CD4-positive, alpha-beta T cell (primary cell): ENCODE measurements at places on chromosomes 5 and 9.

DNA sequence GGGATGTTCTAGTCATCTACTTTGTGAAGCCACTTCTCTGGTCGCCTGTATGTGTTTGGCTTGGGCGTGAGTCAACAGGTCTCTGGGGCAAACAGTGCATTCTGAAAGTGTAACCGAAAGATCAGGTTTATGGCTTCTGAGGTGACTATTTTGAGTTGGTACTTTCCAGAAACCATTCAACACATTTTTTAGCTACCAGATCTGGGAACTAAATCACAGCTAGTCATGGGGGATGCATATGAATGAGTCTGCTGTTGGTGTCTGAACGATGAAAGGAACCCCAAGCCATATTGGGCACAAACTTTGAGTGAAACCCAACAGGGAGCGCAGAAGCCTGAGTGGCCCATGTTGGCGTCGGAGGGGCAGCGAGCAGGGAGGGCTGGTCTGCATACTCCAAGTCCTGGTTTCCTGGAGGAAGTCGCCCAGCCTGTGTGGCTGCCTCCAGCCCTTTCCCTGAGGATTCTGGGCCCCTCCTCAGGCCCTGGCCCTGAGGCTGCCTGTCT, 35.3 kb downstream of the UBE2QL1 start:
- no peak for DNase-seq

DNA sequence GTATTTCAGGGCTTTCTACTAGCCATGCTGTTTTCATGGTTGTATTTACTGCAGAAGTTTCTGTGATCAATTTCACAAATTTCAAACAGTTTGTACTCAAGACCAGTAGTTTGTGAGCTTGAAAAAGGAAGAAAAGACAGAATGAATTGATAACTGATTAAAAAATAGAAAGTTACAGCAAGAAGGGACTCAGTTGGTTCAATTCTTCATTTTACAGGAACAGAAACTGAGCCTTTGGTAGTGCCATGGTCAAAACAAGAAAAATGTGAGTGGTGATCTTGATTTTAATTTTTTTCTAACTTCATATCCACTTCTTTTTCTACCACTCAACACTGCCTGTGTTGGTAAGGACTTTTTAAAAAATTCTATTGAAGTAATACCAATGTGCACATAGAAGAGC, 206.6 kb upstream of the NREP start:
- DNase-seq = no peak

DNA sequence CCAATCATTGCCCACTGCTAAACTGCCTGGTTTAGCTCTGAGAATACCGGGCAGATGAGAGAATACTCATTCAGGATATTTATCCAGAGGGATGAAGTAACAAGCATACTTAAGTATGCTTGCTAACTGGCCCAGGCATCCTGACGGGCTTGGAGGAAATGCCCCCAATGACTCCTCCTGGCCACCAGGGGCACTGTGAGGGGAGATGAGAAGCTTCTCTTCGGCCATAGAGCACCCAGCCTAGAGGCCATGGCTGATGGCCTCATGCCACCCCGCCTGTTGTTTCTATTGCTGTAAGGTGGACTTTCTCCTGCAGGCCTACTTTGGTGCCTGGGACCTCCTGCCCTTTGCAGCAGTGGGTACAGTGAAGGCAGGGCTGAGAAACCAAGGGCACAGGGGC, 134.5 kb upstream of the FSTL4 start:
- peak; percentile 15 for DNase-seq

GRCh38 chr9:135369412-135369990, 110.1 kb upstream of the PPP1R26 start:
- no peak for DNase-seq

DNA sequence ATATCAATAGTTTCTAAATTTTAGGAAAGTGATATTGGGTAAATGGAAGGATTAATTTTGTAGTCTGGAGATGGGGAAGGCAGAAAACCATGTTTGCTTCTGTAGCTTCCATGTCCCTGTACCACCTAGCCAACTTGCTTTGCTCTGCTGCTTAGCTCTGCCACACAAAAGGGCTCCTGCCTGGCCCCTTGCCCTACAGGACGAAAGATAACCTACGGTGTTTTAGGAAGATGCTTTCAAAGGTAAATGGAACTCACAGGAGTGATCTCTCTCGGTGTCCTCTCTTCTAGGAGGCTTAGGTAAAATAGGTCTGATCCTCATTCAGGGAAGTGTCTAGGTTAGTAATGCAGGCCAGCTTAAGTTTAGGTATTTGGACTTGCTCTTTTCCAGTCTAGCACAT, 37.8 kb upstream of the DMXL1 start:
- DNase-seq = no peak

DNA sequence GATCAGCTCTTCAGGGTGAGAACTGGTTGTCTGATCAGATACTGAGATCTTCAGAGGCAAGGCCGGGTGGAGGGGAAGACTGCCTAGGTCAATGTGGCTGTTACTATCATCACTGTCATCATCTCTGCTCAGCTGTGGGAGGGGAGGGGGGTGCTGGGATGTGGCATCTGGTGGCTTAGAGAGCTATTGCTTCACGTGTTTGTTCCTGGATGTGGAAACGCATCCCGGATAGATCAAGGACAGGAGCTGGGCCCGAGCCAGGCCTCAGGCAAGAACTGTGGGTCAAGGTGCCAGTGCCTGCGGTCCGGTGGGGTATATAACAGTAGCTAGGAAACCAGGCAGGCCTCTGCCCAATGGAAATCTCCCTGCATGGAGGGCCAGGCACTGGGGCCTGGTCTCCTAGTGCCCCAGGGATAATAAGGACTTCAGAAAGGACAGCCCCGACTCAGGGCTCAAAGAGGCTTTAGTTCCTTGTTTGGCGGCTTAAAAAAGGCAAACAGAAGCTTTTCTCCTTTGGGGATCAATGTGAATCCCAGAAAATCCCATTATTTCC, 30.3 kb upstream of the TIFAB start:
- DNase-seq = no peak

DNA sequence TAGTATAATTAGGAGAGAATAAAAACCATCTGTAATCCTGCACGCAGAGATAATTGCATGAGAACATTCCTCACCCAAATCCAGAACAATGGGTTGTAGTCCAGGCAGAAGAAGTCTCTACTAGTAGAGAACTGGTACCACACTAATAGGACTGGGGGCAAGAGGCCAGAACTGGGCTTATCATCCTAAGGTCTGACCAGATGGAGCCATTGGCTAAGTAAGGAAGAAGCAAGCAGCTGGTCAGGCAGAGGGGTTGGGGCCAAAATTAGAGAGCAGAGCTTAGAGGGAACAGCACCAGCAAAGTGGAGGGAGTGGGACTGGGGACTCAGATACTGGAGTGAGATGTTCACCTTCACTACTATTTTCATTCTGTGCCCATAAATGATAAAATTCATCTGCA, 35.4 kb upstream of the MAP1B start:
- no peak for DNase-seq

DNA sequence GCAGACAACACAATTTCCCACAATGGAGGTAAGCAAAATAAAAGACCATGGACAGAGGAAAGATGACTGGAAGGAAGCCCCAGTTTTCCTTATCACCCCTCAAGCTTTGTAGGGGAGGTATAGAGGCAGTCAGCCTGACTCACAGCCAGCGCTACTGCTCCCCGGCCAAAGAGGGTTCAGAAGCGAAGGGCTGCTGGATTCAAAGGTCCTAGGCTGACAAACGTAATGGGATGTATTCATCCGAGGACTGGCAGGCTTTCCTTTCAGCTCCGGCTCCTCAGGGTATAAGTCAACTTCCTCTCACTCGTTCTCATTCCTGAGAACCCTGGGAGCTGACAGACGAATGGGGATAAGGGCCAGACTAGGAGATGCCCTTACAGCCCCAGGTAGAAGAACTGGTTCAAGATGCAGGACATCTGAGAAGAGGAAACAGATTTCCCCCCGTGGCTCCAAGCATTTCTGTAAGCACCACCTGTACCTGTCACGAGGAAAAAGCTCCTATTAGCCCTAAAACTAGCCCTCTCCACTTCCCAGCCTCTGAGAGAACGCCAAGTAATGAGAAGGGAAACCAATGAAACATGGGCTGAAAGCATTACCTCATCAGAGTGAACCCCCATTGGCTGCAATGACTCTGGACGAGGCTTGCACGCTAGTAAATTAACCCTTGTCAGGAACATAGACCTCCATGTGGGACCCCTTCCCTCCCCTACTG, 22.1 kb upstream of the FAM13B start:
- no peak for DNase-seq

- no peak for DNase-seq
Measured at GRCh38 chr9:121756474-121757280, 105.2 kb downstream of the DAB2IP start.

- no peak for DNase-seq
Measured at GRCh38 chr9:126058011-126058531, 268.6 kb upstream of the MVB12B start.

DNA sequence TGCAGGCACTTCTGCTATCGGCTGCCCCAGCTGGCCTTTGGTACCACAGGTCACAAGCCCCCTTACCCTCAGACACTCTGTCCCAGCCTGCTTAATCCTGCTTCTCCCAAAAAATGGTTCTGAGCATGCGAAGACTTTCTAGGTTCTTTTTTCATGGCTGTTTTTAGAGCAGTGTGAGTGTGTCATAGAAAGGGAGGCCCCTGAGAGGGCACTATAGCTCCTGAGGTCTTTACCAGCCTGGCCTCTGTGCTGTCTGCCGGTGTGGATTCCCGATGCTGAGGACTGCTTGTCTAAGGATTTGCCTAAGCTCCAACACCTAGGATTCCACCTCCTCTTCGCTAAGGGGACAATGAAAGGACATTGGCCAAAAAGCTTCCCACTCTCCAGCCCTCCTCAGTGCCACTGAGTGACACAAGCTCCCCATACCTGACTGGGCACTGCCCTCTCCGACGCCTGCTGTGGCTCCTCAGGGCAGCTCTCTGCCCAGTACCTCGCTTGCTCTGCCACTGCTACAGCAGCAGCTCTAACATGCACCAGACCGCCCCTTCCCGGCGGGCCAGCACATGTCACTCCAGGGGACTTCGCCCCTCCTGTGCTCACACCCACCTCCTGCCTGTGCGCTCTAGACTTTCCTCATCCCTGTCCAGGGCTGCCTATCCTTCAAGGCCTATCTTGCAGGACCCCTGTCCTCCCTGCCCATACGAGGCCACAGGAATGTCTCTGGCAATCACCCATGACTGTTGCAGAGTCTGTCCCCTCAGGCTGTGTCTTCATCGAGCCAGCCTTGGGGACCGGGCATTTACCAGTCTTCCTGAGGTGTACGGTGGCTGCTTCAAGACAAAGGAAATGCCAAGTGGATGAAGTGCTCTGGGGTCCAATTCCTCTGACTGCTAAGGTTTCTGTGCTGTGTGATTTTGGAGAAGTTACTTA, 21.0 kb downstream of the MACROH2A1 start:
- no peak for DNase-seq

- DNase-seq = no peak
Measured at GRCh38 chr5:98911280-98912040, 17.3 kb downstream of the CHD1 start.

- DNase-seq = no peak
Measured at GRCh38 chr9:134230942-134231325, 66.6 kb upstream of the RNU6ATAC start.

- no peak for DNase-seq
Measured at GRCh38 chr5:124895236-124895635, 148.8 kb upstream of the ZNF608 start.

DNA sequence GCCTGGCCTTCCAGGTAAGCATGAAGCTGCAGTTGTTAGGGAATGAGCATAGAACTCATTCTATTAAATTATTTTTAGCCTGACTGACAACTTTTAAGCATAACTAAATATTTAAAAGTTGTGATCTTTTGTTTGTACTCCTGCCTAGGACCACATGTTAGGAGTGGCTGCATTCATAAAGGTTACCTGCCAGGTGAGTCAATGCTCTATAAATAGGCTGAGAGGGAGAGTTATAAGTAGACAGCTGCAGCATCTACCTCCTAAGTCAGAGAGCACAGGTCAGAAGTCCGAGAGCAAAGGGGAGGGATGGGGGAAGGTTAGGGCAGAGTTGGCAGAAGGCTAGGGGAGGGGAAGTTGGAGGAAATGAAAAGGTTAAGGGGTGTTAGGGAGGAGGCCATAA, 292.4 kb upstream of the TLE4 start:
- DNase-seq = no peak

DNA sequence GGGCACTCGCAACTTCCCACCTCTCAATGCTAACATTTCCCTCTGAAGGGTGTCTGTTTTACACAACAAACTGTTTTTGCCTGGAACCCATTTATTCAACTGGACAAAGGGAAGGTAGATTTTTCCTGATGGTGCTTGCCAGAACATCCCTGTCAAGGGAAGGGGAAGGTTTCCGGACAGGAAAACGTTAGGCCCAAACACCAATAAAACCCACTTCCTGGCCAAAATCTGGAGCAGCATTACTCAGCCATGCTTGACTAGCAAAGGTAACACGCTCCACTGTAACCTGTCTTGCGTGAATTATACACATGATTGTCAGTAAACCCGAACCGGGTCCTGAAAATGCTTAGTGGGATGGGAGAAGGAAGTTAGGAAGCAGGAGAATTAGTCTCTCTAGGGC, 90.2 kb downstream of the SAXO1 start:
- no peak for DNase-seq

- no peak for DNase-seq
Measured at GRCh38 chr5:17398431-17398830, 99.6 kb upstream of the TAF11L2 start.

GRCh38 chr5:8184455-8185063, 315.6 kb downstream of the MTRR start:
- DNase-seq = peak; percentile 30

- no peak for DNase-seq
Measured at GRCh38 chr5:127875235-127876021, 172.2 kb downstream of the CCDC192 start.

DNA sequence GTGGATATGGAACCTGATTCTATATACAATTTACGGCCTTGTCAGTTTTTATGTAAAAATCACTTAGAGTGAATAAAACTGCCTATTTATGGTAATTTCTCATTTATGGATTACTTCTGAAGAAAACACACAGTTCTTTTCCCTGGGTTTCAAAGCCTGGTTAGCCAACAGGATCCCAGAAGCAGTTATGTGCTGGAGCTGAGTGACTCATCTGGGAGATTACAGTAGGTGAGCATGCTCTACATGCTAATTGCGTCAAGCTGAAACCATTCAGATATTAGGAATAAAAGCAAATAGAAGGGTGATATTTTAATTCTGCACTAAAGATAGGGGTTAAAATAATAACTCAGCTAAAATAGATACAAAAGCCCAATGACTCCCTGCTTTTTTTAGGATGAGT, 47.8 kb downstream of the PDE4D start:
- no peak for DNase-seq

DNA sequence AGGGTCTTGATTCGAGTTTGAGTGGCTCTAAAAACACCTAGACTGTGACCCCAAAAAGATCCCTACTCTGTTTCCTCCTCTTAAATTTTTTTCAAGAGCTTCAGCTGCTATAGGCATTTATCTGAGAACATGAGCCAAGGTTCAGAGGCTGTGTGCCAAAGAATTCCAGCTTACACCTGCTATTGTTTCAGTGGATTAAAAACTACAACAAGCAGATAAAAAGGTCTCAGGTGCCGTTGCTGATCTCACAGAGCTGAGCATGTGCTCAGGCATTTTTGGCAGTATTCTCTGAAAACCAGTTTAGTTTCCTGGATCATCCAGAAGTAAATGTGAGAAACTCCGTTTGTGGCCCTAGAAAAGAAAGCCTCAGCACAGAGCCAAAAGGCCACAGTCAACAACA, 349.2 kb downstream of the DEPDC1B start:
- DNase-seq = no peak

- no peak for DNase-seq
Measured at GRCh38 chr5:172896465-172896864, 62.4 kb downstream of the ERGIC1 start.
